Esophagus muscularis mucosa (tissue), 4 donors: ENCODE measurements at places on chromosomes 3 and 15.

GRCh38 chr3:187403768-187404288 is 35.6 kb downstream of the RTP4 start:
- no peak for DNase-seq

GRCh38 chr3:10524799-10525301 is 19.5 kb upstream of the ATP2B2 start:
- no peak for DNase-seq

- DNase-seq, result no peak
Measured at GRCh38 chr3:15409239-15409638, 18.1 kb downstream of the METTL6 start.

- no peak for DNase-seq
Measured at GRCh38 chr15:45133561-45133920, 3.7 kb downstream of the DUOX1 start.

GRCh38 chr3:188171682-188172467 is 17.9 kb downstream of the LPP start:
- DNase-seq, result no peak

GRCh38 chr3:64229903-64230302 is 4.6 kb upstream of the PRICKLE2 start:
- no peak for DNase-seq

DNA sequence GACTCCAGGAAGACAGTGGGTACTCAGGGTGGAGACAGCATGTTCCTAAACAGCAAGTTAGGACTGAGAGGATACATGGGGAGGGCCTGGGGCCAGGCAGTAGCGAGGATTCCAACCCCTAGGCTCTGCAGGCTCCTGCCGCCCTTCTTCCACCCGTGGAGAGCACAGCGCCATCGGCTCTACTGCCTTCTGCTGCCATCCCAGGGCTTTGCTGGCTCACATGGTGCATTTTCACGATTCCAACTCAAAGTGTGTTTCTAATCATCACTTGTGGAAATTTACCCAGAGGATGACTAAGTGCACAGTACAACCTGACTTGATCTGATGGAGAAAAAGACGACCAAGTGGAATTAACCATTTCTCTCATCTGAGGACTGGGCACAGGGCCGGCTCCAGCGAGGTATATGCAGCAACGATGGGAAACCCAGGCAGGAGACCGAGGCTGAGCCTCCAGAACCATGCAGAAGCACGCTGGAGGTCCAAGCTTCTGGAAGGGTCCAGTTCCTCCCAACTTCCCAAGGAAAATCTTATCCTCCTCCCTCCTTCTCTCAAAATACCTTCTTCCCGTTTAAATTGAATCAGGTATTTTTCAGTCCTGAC is 104.6 kb downstream of the LRIG1 start:
- DNase-seq, result no peak

GRCh38 chr15:52351206-52351908 is 55.8 kb upstream of the MYO5C start:
- no peak for DNase-seq

GRCh38 chr3:98433764-98434163 is 29.2 kb upstream of the OR5K1 start:
- DNase-seq, result peak; percentile 87

- DNase-seq, result no peak
Measured at GRCh38 chr3:54845551-54845950, 82.3 kb downstream of the LRTM1 start.

- DNase-seq, result no peak
Measured at GRCh38 chr3:2036076-2036475, 62.6 kb upstream of the CNTN4 start.
